NCI-H1417 (cell line): ENCODE measurements at places on chromosomes 3 and 15.
A peak's percentile ranks its signal among the peaks of the same experiment; 100 is the strongest.

DNA sequence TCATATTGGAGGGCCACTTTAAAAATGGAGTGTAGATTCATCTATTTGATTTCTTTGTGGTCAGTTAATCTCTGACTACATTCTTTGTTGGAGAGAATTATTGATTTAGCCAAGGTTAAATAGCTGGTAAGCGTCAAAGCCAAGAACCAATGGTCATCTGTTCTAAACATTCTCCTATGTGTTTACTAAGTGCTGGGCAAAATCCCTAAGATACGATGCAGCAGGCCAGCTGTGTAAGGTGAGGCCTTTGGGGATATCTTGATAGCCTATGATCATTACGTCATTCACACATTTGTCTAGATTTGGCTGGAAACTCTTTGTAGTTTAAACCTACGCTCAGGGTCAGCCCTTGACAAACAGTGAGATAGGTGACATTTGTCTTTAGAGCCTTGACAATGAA lies 236.2 kb downstream of the NR1D2 start:
- DNase-seq: no peak

DNA sequence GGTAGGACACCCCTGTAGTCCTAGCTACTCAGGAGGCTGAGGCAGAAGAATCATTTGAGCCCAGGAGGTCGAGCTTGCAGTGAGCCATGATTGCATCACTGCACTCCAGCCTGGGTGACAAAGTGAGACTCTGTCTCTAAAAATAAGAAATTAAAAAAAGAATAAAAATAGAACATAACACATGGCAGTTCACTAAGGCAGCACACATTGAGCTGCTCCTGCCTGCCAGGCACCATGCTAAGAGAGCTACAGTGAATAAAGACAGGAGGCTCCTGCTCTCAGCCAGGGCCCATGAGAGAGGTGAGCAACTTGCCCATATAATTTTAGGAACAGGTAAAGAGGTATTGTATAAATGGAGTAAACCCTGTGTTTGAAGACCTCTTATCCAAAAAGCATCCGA lies 54.3 kb downstream of the EBLN2 start:
- no peak for DNase-seq

- DNase-seq: no peak
These were observed 96.3 kb downstream of the ADAMTS17 start for GRCh38 chr15:100245487-100245820.

DNA sequence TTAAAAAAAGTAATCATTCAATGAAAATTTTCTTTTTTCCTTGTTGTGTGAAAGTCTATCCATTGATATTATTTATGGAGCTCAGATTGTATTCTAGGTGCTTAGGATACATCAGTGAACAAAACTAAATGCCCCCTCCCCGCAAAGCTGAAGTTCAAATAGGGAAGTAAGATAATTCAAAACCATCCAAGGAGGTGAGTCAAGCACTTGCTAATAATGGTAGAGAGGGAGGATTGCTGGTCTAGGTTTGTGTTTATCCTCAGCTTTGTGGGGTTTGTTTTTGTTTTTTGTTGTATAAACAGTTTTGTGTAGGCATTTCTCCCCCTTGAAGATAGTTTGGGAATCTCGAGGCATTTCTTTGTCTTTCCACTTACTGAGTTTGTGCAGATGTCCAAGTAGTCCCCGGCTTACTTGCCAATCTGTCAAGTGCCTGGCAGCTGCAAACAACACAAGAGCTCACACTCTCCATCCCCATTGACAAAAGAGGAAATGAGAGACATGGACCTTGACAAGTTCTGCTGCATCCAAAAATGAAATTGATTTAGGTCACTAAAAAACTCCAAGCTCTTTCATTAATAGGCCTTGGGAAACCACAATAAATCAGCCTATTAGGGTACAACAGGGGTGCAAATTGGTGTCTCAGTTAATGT lies 575.8 kb upstream of the TBL1XR1 start:
- peak; percentile 43 for DNase-seq

- no peak for DNase-seq
These were observed at the start of the genes DUOX2 and DUOXA2 for GRCh38 chr15:45114076-45114750. Gene DUOX2 (minus strand): TSS chr15:45114172. CDS start chr15:45113411, 761 bp downstream. Gene DUOXA2 (plus strand): TSS chr15:45114326. CDS start chr15:45114606, 280 bp downstream.
